Activated CD8-positive, alpha-beta memory T cell treated with anti-CD3 and anti-CD28 coated beads for 48 hours (primary cell): ENCODE measurements at places on chromosomes 12 and 14.

GRCh38 chr12:47797441-47797840 lies 22.3 kb downstream of the HDAC7 start:
- DNase-seq = no peak

GRCh38 chr12:59004456-59004855 lies 84.2 kb upstream of the LRIG3 start:
- DNase-seq = no peak

GRCh38 chr14:47435331-47435965 lies 240.0 kb downstream of the MDGA2 start:
- no peak for DNase-seq

DNA sequence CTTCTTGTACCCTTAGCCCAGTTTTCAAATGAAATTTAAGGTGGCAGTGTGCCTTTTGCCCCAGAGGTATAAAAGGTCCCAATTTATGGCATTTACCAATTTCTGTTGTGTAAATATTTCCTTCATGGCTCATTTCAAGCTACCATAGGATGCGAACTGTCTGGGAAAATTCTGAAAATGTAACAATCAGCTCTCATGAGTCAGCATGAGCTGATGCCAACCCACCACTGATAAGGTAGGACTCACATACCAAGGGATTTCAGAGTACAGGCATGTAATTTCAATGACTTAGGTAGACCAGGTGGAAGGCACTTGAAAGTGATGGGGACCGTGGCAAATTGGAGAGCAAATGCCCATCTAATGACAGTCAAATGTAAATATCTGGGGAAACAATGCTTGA lies 169.5 kb downstream of the TTC8 start:
- no peak for DNase-seq

DNA sequence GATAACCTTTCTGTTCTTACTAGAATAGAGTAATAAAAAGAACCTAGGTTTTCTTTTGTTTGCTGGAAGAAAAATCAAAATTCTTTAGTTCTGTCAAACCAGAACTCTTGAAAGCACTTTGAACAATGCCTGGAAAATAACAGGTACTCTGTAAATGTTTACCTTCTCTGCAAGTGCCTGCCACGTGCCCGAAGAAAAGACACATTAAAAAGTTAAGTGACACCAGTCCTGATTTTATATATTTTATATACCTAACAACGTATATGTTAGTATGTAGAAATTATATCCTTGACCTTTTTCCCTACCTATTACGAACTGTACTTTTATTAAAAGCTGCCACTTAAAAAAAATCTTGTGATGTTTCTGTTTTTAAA lies 976 bp downstream of the THAP2 start:
- DNase-seq = no peak

DNA sequence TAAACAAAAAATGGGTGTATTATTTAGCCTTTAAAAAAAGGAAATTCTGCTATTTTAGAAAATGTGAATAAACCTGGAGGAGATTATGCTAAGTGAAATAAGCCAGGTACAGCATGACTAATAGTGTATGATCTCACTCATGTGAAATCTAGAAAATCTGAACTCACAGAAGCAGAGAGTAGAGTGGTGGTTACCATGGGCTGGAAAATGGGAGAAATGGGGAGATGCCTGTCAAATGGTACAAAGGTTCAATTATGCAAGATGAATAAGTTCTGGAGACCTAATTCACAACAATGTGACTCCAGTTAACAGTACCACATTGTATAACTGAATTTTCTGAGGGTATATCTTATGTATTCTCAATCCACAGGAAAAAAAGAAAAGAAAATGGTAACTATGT lies 17.4 kb upstream of the LEMD3 start:
- DNase-seq = no peak

DNA sequence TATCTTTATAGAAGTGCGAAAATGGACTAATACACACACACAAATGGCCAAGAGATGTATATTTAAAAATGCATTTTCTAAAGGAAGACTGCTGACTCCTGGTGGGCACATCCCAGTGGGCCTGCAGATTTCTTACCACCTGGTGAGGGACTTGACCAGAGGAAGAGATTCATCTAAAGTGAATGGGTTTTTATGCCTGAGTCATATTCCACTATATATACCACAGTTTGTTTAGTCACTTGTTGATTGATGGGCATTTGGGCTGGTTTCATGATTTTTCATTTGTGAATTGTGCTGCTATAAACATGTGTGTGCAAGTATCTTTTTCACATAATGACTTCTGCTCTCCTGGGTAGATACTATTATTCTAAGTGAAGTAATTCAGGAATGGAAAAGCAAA lies 277.3 kb downstream of the SLC16A7 start:
- DNase-seq = no peak

- no peak for DNase-seq
These were observed 619.8 kb upstream of the TBX3 start for GRCh38 chr12:115303723-115304309.

DNA sequence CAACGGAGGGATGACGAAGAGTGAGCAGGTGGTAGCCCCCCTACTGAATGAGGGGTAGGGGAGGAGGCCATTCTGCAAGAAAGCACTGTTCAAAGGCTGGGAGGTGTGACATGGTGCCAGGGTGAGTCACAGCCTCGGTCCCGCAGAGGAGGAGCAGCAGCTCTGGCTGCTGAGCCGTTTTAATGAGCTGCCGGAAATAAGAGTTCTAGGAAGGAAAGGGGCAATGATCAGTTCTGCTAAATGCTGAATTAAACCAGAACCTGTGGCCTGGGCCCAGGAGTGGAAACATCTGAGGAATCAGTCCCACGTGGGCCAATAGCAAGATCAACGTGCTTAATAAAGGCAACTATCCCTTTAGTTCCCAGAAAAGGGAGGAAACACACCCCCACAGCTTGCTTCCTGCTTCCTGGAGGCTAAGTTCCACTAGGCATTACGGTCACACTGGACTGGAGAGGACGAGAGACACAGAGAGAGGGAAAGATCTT lies 3.6 kb downstream of the ABCD4 start:
- DNase-seq = no peak

DNA sequence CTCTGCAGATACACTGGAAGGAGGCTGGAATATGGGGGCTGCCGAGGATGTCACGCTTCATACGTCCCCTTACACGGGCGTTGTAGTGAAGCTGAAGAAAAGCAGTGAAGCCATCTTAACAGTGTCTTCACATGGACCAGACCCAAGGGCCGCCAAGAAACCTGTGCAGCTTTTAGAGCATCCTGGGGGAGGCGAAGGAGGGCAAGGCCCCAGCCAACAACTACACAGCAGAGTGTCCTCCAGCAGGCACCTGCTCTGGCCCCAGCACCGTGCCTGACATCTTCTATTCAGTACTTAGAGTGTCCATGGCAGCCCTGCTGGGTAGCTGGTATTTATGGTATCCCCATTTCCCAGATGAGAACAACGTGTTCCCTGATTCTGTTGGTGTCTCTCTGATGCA lies 48.9 kb upstream of the RIN3 start:
- DNase-seq = no peak

DNA sequence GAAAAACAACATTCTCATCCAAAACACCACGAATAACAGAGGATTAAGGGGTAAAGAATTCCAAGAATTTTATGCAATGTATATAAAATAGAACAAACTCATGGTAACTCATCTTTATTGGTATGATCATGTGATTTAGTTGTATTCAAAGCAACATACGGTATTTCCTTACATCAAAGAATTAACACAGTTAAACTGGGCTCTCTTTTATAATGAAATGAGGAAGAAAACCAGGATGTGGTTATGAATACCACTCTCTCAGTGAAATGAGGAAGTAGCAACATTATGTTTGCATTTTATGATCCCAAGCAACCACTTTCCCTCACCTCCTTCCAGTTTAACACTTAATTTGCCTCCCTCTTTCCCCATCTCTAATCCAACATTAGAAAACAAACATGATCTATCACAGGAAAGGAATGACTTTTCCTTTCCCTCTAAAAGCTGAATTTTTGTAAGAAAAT lies 22.9 kb downstream of the SPTLC2 start:
- DNase-seq = no peak

- no peak for DNase-seq
These were observed 128.9 kb upstream of the SOX5 start for GRCh38 chr12:24078318-24078765.

DNA sequence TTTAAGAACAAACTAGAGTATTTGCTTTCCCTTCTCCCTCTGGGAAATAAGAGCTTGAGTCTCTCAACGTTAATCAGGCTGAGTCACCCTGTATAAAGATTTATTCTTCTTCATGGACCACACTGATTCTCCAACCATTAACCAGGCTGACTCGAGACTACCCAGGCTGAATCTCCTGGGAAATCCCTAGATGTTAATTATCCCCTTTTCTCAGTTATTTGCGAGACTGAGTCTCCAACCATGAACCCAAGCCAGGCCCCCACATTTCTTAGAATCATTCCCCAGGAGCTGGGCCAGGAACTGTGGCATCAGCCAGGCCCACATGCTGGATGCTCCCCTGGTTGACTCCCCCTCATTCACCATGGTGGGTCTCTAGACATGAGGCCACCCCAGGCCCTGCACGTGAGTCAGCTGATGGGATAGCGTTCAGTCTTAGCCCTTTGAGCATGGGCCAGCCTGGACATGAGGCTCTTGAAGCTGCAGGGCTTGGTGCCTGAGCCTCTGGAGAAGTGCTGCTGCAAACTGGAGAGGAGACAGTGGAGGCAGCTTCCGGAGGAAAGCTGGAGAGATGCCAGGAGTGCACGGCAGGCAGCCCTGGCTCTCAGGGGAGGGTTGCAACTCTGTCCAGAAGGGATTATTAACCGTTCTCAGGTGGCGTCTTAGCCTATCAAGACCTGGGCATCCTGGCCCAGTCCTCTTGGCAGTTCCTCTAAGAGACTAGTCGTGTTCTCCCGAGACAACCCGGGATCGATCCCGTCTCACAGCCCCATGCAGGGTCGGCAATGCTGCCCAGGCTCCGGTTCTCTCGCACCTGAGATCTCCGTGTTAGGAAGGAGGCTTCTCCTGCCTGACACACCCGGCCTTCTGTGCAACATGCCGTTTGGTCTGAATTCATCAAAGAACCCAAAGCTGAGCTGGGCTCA lies 296.6 kb downstream of the ADGRD1 start:
- DNase-seq = no peak

DNA sequence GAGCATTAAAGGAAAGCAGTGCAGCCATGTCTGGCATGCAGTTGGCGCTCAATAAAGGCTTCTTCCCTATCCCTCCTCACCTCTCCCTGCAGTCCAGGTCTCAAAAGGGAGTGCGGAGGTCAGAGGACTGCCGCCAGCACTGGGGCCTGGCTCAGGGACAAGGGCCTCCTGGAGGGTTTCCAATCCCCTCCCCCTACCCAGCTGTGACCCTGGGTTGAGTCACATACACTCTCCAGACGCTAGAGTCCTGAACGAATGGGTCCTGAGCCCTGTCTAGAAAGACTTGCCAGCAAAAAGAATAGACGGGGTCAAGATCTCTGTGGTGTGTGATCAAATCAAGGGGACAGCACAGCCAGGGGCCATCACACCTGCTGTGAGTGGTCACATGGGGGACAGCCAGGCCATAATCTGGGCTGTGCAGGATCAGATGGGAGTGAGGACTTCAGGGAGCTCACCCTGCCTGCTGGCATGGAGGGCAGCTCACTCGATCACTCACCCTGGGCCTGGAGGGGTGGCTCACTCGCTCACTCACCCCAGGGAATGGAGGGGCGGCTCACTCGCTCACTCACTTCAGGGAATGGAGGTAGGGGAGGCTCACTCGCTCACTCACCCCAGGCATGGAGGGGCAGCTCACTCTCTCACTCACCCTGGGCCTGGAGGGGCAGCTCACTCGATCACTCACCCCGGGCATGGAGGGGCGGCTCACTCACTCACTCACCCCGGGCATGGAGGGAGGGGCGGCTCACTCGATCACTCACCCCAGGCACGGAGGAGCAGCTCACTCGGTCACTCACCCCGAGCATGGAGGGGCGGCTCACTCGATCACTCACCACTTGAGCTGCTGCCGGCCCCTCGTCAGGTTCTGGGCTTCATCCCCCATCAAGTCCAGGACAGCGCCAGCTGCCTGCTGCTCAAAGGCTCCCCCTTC lies 12.8 kb downstream of the CFAP73 start:
- no peak for DNase-seq

DNA sequence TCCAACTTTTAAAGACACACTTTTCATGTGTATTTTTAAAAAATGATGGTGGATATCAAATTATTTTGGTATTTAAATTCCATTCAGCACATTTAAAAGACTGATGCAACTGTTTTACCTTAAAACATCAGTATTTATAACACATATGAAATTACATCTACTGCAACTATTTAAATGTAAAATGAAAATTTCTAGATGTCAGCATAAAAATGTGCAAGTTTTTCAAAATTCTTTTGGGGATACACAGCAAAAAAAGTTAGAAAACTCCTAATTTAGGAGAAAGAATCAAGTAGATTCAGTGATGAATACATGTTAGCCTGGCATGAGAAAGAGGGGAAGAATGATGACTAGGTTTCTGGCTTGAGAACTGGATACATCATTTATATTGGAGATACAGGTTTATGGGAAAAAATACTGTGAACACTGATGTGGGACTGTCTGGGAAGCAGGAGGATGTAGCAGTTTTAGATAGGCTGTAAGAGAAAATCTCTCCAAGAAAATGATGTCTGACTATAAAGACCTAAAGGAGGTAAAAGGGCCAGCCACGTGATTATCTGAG lies 9.2 kb downstream of the SOS2 start:
- no peak for DNase-seq

- no peak for DNase-seq
These were observed 75.3 kb downstream of the AACS start for GRCh38 chr12:125140279-125141209.

DNA sequence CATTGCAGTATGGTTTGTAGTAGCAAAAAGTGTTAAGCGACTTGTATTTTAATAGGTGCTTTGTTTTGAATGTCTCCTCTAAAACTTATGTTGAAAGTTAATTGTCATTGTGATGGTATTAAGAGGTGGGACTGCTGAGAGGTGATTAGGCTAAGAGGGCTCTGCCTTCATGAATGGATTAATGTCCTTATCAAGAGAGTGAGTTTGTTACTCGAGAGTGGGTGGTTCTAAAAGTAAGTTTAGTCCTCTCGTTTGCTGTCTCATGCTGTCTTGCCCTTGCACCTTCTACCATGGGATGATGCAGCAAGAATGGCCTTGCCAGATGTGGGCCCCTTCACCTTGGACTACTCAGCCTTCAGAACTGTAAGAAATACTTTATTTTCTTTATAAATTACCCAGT lies 17.4 kb downstream of the ZDHHC17 start:
- DNase-seq = no peak

- no peak for DNase-seq
These were observed 158.0 kb downstream of the CAPZA3 start for GRCh38 chr12:18895946-18896345.

- DNase-seq = peak; percentile 61
These were observed 19.0 kb upstream of the RNASE12 start for GRCh38 chr14:20610002-20610765.

- no peak for DNase-seq
These were observed 59.1 kb downstream of the ARHGAP5 start for GRCh38 chr14:32136027-32136825.

- no peak for DNase-seq
These were observed 1.6 kb upstream of the ASB2 start for GRCh38 chr14:93977790-93978581.
